Stimulated activated naive CD4-positive, alpha-beta T cell (primary cell): ENCODE measurements at places on chromosomes 1 and 21.

DNA sequence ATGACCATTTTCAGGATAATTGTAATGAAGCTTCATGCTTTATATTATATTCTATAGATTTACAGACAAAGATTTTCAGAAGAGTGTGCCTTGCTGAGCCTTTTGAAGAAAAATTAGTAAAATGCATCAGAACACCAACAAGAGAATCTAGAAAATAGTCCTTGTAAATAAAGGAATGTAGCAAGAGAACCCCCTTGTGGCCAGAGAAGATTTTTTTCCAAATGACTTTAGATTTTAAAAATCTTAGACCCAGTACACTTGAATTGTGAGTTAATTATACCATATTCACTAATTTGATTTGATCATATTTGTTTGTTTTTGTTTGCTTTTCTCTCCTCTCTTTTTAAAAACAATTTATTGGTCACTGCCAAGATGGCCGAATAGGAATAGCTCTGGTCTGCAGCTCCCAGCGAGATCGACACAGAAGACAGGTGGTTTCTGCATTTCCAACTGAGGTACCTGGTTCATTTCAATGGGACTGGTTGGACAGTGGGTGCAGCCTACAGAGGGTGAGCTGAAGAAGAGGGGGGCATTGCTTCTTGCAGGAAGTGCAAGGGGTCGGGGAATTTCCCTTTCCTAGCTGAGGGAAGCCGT, 12.8 kb upstream of the IFI44L start:
- no peak for DNase-seq

DNA sequence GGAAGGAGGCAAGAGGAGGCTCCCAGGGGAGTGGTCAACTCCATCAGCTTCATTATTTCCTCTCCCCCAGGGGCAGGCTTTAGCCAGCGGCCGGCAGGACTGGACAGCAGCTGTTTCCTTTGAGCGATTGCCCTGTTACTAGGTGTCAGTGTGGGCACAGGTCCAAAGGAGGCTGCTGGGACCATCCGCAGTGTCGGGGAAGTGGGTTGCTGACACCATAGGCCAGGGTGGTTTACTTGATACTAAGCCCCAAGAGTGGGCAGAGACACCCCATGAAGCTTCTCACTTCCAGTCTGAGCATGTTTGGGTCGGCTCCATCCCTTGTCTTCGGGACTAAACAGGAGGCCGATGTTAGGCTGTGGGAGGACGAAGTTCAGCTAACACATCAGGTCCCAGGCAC, 63.6 kb downstream of the KAZN start:
- no peak for DNase-seq

DNA sequence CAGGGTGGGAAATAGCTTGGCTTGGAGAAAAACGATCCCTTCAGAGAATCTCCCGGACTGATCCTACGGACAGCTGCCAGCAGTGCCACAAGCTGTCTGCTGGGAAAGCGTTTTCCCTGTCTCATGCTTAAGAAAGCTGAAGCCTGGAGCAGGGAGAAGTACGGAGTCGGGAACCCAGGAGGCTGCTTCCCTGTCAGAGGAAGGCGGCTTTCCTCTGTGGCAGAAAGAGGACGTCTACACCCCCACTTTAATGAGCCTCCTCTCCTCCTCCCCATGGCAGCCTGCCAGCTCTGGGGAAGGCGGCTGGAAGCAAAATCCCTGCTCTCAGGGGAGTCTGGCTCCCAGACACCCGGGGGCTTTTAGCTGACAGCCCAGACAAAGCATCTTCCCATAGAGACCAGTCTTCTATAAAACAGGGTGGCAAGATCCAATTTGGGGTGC, 7.3 kb downstream of the KIF21B start:
- DNase-seq = no peak

- no peak for DNase-seq
These were observed 2.3 kb upstream of the GADD45A start for GRCh38 chr1:67682659-67683197.

- DNase-seq = no peak
These were observed 37.8 kb downstream of the FRRS1 start for GRCh38 chr1:99728494-99729235.
